NCI-H187 (cell line): ENCODE measurements at places on chromosomes 12 and 14.

DNA sequence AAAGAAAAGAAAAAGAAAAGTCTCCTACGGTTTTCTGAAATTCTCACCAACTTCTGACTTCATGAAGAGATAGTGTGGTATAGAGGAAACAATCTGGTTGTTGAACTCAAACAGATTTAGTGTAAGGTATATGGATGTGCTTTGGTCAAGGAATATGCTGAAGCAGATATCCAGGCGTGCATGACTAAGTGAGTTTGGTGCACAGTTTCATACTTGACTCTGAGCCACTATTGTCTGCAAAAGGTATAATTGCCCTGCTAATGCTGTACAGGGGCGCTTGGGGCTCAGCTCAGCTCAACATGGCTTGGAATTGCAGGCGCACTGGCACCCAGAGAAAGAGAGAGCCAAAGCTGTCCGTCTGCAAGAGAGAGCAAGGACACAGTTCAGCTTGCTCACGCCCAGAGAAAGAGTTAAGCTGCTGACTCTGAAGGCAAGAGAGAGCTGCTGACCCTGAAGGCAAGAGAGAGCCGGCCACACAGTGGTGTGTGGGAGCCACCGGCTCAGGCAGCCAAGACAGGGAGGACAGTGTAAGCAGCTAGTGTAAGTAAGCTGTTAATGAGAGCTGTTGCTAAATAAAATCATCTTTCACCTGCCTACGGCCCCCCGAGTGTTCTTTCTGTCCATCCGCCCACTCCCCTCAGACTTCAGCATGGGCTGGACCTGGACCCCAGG is 66.4 kb upstream of the SLC38A4 start:
- no peak for DNase-seq

- no peak for DNase-seq
These were observed 36.2 kb upstream of the APPL2 start for GRCh38 chr12:105272152-105272551.

DNA sequence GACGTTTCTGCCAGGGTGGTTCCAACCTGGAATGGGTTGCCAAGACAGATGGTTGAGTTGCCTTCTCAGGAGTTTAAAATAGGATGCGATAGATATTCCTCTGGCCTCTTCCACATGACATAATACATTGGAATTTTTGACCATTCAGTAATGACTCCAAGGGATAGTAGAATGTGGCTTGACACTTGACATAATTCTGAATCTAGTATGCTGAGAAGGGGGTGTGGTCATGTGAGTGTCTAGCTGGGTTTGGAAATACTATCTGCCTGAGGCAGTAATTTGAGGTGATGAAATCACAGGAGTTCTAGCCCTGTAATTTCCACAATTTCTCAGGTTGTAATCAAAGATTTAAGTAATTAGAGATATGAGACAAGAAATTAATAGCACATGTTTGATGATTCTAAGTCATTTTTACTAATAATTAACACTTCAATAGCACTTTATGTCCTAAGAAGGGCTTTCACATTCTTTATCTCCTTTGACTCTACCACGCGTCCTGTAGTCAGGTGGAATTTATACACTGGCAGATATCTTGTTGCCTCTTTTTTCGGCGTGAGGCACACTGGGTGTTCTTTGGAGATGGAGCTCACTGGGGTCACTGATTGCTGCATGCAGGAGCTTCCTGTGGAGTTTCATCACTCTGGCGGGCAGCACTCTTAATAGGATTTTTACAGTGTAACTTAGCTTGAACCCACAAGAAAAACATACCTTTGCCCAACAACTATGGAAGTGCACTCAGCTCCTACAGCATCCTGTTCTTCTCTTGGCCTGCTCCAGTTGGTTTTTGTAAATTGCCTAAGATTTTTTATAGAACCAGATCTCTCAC is 3.2 kb upstream of the AMIGO2 start:
- DNase-seq = no peak

DNA sequence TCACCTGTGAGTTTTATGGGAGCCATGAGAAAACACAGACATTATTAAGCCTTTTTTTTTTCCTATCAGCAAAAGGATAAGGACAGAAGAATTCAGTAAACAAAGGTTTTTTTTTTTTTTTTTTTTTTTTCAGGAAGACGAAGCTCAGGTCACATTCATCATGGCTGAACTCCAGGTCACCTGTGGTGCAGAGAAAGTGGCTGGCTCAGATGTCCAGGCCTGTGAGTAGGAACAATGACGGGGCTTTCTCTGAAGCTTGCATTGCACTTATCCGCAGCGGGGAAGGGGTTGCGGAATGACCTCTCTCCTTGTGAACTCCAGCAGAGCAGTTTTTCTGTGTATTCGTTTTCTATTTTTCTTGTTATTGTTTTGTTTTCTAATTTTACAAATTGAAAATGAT is 759.6 kb upstream of the TMEM132C start:
- DNase-seq = no peak

DNA sequence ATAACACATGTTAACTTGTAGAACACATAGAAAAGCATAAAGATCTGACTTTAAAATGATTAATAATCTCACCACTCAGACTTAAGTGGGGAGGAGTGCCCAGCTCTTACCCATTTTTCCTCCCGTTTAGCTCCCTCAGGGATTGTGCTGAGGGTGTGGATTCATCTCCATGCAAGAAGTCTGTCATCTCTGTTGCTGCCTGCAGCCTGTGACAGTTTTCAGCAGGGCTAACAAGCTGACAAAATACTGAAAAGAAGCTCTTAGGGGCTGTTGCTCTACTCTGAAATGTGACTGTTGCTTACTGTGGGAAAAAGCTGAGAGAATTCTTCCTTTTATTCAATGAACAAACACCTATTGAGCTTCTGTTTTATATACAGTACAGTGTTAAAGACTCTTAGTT is 216.2 kb downstream of the CPNE8 start:
- no peak for DNase-seq

- DNase-seq = no peak
These were observed 11.7 kb upstream of the RIPK3 start for GRCh38 chr14:24351517-24351916.
